ENCODE measurements at places on chromosomes 2 and 18. TPM values are rescaled to one million over a fixed set of nuclear protein-coding genes. Genes with fewer than 3 reads are reported as not detected.
A peak's percentile ranks its signal among the peaks of the same experiment; 100 is the strongest.

The EVA1A gene
- total RNA-seq = 126 TPM

The HAAO gene
- not detected for total RNA-seq

The RFX8 gene
- total RNA-seq = 5.1 TPM

The M1AP gene
- 0.25 TPM for total RNA-seq

The CNDP1 gene
- total RNA-seq = not detected

The EIF2B4 gene
- total RNA-seq = 26.6 TPM

The FEV gene
- total RNA-seq = not detected

The PRKAG3 gene
- total RNA-seq = not detected

The ALPG gene
- total RNA-seq = not detected

The TUBB8B gene
- total RNA-seq = not detected

The ADCY3 gene
- total RNA-seq = 47.4 TPM

- DNase-seq = no peak
These were observed 386.5 kb upstream of the SLC39A10 start for GRCh38 chr2:195270466-195271039.

DNA sequence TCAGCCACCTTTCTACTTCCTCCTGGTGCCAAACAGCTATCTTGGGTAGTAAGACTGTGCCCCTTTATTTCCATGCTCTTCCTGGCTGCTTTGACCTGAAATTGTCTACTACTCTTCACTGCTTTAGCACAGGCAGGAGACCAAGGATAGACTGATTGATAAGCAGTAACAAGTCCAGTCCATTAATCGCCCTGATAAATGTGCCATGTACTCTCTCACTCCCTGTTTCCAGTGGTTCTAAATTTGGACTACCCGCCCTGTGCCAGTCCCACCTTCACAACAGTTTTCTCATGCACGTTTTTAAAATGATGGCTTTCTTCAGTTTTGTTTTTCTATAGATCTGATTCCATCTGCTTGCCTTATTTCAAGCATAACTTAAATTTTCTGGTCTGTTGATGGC lies 189.6 kb upstream of the RBMS1 start:
- DNase-seq = no peak

DNA sequence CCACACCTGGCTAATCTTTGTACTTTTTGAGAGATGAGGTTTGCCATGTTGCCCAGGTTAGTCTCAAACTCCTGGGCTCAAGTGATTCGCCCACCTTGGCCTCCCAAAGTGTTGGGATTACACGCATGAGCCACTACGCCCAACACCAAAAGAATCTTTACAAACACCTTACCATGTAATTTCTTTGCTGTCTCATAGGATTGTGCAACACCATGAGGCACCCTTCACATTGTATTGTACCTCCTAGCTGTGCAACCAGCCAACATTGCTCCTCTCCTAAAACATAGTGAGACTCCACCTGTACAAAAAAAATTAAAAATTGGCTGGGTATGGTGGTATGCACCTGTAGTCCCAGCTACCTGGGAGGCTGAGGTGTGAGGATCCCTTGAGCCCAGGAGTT lies 3.1 kb upstream of the MFSD6 start:
- DNase-seq = peak; percentile 17

DNA sequence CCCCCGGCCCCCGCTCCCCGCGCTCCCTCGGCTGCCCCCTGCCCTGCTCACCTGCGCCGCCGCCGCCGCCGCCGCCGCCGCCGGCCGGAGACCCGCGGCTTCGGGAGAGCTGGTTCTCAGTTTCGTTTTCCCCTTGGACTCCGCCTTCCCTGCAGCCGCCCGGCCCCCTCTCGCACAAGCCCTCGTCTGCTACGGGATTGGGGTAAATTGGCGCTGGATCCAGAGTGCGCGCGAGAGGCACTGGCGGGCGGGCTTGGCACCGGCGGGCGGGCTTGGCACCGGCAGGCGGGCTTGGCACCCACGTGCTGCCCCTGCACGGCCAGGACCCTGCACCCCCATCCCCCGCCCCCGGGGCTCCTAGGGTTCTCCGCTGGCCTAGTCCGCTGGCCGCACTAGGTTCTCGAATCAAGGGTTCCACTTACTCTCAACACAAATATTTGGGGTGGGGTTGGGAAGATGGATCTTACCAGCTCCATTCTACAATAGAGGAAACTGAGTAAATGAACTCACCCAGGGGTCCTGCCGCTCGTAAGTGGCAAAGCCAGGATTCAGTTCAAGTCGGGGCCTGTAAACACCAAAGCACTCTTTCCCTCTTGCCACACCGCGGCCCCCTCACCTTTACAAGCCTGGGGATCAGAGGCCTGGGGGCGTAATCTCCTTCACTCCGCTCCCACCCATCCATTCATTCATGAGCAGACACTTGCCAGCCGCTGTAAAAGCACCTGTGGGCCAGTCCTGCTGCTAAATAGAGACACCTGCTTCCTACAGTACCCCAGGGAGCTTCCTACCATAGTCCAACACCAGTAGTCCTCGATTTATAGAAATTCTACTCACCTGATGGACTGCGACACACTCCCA lies at the start of gene EIF2AK2:
Gene EIF2AK2, minus strand, starts transcription at position 124 of the 858 bp plus-strand sequence. CDS start 9,174 bp downstream, outside the sequence.
- DNase-seq = peak; percentile 96

DNA sequence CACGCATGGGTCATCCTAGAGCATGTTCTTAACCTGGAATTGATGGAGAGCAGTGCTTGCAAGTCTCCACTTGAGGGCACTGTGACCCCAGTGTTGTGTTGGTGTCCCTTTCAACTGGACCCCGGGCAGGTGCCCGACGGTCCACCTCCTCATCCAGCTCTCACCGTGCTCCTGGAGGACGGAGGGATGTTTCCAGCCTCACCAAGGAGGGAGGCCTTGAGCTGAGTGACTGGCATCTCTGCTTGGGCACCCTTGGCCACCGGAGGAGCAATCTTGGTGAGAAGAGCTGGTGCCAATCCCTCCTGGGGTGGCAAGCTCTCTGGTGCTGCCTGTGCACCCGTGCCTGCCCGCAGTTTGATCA lies 45.4 kb upstream of the ASB18 start:
- DNase-seq = peak; percentile 47

DNA sequence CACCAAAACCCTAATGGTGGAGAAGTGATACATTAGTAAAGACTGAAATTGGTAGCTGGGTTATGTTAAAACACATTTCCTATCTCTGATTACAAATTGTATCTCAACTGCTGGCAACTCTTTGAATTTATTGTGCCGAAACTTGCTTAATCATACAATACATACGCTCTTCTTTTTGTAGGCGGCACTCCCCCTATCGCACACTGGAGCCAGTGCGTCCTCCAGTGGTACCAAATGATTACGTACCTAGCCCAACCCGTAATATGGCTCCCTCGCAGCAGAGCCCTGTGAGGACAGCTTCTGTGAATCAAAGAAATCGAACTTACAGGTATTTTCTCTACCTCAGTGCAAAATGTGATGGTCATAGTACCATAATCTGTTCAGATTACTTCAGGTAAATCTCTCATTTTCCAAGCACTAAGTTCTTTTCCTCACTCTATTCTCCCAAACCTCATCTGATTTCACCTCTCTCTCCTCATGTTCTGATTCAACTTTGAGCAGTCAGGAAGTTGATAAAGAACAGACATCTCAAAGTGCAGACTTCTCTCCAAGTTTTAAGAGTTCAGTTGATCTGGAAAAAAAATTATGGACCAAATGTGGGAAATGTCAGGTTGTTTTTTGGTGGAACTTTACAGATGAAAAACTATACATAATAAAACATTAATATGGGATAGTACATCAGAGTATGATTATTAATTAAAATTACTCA lies 66.5 kb downstream of the ABI2 start:
- DNase-seq = no peak

DNA sequence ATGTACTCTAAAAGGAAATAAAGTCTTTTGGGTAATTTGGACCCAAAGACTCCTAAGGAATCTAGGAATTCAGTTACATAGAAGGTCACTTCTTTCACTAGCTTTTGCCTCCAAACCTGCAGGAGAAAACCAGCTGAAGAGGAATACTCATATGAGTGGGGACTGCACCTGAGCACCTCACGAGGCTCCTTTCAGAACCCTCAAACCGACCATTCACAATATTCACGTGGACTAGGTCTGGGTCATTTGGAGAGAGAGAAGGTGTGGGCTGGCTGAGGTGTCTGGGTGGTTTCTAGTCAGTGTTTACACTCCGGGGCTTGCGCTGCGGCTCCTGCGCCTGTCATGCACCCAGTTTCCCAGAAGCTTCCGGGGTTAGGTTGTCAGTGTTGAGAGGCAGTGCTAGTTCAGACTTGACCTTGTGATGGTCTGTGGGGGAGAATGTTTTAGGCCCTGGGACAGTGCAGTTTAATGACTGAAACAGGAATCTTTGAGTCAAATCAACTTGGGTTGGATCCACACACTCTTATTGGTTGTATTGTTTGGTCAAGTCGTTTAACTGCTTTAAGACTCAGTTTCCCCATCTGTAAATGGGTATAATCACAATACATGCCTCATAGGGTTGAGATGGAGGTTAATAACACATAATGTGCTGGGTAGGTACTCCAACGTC lies 78.4 kb downstream of the LIMS1 start:
- no peak for DNase-seq

DNA sequence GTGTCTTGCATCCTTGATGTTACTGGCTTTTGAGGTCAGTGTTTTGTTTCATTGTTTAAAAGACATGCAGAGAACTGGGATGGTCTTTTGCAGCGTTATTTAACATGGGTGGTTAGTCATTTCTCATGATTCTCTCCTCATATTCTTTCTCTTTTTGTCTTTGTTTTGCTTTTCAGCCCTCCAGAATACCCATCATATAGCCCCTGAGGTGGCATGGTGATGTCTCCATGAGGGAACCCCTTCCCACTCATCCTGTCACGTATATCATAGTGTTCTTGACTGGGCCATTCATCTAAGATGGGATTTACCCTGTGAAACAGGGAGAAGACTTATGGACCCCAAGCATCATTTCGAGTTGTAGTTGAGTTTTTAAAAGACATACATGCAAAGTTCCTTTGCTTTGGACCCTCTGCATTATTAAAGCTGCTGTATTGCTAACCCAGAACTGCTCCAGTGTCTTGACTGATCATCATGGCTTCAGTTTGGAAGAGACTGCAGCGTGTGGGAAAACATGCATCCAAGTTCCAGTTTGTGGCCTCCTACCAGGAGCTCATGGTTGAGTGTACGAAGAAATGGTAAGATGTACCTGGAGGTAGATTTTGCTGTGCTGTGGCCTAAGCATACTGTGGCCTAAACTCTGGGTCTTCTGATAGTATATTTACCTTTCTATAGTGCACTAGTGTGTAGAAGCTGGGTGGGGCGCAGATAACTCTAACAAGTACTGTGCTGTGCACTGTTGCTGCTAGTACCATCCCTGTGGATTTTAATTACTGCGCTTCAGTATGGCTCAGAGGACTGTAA lies 1.4 kb downstream of the EHBP1 start:
- DNase-seq = peak; percentile 25

DNA sequence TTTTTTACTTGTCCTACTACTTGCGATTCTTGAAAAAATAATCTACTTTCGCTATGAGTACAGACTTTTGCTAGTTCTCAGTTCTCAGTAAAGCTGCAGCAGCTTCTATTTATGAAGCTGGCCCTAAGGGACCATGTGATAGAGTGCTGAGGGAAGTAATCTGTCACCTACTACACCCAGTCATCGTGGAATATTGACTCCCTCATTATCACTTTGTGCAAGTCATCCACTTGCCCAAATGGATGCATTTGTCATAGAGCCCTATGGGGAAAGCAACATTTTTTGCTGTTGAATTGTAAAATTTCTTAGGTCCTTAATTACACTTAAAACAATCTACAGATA lies 1919.8 kb downstream of the SUCLG1 start:
- DNase-seq = no peak

- peak; percentile 77 for DNase-seq
These were observed 82.8 kb upstream of the SEC11C start for GRCh38 chr18:59056706-59057492.

GRCh38 chr2:239392072-239392357 lies 8.8 kb downstream of the HDAC4 start:
- no peak for DNase-seq

GRCh38 chr2:233447506-233448219 lies 93.4 kb downstream of the DGKD start:
- DNase-seq = no peak

- DNase-seq = peak; percentile 41
These were observed 50.6 kb upstream of the FN1 start for GRCh38 chr2:215486291-215487001.

- DNase-seq = no peak
These were observed 253.9 kb upstream of the VWC2L start for GRCh38 chr2:214156971-214157370.

DNA sequence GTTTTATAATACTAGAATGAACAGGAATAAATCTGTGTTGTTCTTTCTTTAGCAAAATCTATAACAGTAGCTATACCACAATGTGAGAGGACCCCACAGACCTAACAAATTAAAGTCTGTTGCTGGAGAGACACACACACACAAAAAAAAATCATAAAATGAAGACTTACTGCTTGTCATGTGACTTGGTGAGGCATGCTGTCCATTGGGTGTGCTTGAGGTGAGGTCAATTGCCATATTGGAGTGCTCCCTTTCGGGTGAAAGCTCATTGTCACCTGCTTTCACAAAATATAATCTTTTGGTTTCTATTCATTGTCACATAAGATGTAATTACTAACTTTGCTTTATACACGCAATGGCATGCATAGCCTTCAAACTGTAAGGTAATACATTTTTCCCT lies 3.9 kb downstream of the IKZF2 start:
- DNase-seq = no peak

- peak; percentile 75 for DNase-seq
These were observed 206.8 kb downstream of the CLIP4 start for GRCh38 chr2:29322011-29322410.

DNA sequence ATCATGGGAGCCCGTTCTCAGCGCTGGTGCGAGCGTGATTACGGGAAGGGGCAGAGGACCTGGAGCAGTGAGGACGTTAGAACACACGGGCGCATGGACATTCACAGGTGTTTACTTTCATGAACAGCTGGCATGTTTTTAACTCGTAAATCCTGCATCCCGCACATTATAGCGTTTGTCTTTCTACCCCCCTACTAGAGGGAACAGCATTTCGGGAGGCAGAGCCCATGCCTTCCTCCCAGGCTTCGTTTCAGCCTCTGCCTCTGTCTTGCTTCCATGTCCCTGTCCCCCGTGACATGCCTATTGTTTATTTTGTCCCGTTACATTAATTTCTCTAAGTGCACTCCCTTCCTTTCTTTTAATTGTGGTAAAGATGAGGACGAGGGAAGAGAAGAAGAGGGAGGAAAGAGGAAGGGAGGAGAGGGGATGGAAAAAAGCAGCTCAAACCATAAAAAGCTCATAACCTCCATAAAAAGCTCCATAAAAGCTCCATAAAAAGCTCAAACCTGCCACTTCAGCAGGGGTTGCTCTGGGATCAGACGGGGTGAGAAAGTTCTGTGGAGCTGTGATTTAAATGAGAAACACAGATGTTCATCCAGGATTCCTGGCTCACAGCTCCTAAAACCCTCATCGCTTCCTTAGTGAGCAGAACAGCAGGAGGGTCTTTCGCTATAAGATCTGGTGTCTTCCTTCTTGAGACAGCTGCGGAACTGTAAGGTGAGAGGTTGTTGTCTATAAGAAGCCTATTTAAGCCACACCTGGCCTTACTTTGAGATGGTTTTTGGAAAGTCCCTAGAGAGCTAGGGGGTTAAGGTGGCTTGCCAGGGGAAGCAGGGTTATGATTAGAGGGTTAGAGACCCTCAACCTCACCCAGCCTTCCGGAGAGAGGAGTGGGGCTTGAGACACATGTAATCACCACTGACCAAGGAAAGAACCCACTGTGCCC lies 66.6 kb upstream of the SNTG2 start:
- DNase-seq = no peak
